ENCODE measurements at places on chromosomes 13 and 19.

- DNase-seq: no peak
Observed at GRCh38 chr19:34337739-34338138, 27.3 kb upstream of the GPI start.

DNA sequence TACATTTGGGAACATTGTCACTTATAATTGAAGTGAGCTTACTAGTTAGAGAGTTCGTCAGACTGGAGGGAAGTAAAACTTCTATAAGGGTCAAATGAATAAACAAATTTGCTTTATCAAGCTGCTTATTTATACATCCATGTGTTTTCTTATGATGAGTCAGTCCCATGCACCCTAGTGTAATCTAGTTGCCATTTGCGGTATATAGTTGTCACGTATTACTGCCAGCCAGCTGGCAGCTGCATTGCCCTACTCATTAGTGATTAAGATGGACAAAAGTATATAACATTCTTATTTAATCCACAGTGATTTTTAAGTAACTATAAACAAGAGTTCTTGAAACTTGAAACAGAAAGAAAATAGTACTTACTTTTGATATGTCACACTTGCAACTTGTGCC, 182.4 kb downstream of the GPC6 start:
- no peak for DNase-seq

DNA sequence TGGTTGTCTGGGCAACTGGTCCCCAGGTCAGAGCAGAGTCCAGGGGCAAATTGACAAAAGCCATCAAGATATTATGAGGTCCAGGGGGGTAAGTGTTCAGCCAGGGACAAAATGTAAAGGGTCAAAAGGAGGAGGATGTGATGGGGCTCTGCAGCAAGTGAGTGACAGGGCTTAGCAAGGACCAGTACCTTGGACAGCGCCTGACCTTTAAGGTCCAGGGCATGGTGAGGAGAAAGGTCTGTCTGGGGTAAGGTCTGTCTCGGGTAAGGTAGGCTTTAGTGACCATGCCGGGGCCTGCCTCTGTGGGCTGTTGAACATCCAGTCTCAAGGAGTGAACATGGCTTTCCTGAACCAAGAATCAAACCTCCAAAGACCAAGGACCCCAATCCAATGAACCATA, 6.3 kb upstream of the ZNF358 start:
- no peak for DNase-seq

DNA sequence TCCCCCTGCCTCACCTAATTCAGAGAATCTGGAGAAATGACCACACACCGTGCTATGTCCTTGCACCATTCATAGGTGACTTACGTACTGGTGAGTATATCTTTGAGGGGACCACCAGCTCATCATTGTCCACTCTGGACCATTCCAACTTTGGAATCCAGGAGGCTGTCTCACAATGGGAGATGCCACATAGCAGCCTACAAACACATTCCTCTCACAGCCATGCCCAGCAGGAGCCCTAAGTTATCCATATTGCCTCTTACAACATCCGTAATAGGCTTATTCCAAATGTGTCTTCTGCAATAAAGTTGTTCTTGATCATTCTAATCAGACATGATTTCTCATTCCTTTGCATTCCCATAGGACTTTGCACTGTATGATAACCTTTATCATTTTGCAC, 436.7 kb downstream of the EFNB2 start:
- no peak for DNase-seq

- DNase-seq: no peak
Observed at GRCh38 chr13:29810145-29810742, 40.2 kb downstream of the UBL3 start.
